ENCODE measurements at places on chromosomes 5 and 9.
A peak's percentile ranks its signal among the peaks of the same experiment; 100 is the strongest.

DNA sequence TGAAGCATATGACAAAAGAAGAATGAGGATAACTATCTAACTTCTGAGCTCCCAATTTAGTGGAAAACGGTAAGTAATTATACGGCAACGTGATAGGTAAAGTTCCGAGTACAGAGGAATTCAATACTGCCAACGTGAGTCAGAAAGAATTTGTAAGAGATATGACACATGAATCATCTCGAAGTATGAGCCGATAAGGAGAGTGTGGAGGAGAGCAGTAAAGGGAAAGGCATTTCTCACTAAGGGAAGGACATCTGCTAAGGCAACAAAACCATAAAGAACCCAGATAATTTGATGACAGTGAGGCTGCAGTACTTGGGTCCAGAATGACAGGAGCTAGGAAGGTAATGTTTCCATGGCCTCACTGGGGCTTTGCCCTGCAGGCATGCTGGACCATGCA lies 11.0 kb downstream of the MPDZ start:
- no peak overlapping the region for H3K4me3 ChIP-seq
- no peak overlapping the region for H3K27ac ChIP-seq
- no peaks in the 10 kb centered on the region for H3K27me3 ChIP-seq
- no peaks in the 10 kb centered on the region for H3K36me3 ChIP-seq
- H3K4me1 ChIP-seq: peaks cover 33% of the 10 kb centered on the region

DNA sequence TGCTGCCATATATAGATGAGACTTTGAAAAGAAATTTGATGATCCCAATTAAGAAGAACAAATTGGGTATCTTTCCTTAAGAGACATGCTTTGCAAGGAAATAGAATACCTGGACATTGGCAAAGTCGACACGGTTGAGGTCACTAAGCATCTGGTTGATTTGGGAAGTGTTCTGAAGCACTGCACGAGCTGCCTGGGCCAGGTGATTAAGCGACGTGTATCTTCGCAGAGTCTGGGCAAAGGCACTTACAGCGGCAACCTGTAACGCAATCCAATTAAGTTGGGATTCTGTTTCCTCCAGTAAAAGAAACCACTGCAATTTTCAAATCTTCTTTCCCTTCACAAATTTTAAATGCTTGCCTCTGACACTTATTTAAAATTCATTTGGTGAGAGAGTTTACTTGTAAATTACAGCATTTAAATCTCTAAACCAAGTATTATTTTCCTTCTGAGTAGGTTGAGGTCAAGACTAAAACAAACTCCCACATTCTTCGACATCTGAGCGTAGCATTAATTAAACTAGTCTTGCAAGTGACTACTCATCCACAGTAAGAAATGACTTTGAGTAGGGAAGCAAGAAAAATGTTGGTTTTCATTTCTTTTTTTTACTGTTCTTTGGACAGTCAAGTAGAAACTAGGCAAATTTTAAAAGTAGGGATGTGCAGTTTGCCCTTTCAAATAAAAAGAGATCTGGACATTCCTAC lies 262.8 kb downstream of the RFX3 start:
- no peak overlapping the region for H3K4me3 ChIP-seq
- H3K4me1 ChIP-seq: no peaks in the 10 kb centered on the region

GRCh38 chr9:30198463-30199309 lies 2185.8 kb upstream of the ACO1 start:
- no peaks in the 10 kb centered on the region for H3K4me1 ChIP-seq
- no peak overlapping the region for H3K4me3 ChIP-seq
- no peak for DNase-seq
- H3K27ac ChIP-seq: no peak overlapping the region
- no peaks in the 10 kb centered on the region for H3K27me3 ChIP-seq

DNA sequence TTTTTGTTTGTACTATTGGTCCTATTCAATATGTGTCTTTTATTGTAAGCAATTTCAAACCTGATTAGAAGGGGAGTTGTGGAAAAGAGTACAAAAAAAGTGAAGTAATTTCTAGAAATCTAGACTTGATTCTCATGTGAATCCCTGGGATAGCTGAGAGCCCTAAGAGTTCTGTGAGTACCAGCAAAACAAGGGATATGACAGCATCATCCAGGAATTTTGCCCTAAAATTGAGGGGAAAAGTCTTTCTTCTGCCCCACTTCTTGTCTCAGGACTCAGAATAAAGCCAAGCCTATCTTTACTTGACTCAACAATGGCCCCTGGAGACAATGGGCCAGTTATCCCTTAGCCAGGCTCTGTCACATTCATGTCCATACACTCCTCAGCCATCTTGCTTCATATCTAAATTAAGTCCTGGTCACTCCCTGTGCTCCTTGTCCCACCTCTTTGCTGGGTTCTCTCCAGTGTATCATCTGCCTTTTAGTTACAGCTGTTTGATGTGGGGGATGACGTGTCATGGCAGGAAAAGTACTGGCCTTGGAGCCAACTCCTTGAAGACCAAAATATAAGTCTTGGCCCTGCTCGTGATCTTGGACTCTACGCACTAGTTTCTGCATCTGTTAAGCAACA lies 81.2 kb downstream of the ADAMTS12 start:
- H3K36me3 ChIP-seq: no peaks in the 10 kb centered on the region
- no peaks in the 10 kb centered on the region for H3K4me1 ChIP-seq
- H3K27ac ChIP-seq: no peak overlapping the region
- no peaks in the 10 kb centered on the region for H3K27me3 ChIP-seq

DNA sequence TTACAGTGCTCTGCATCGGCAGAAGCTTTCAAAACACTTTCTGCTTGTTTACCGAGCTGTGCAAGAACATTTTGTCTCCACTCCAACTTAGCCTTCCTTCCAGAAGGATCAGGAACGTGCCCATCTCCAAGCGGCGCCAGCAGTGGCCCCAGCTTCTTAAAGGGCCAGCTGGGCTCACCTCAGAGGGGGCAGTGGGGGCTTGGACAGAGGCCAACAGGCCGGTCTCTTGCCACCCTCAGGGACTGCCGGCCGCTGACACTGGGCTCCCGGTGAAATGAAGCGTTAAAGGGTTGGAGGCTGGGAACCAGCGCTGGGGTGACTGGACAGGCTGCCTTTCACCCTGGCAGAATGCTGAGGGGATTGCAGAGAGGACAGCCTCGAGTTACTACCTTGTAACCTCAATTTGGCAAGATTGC lies 67.0 kb upstream of the RNU6ATAC start:
- H3K36me3 ChIP-seq: no peaks in the 10 kb centered on the region
- H3K4me1 ChIP-seq: no peaks in the 10 kb centered on the region
- DNase-seq: no peak
- H3K4me3 ChIP-seq: no peak overlapping the region

DNA sequence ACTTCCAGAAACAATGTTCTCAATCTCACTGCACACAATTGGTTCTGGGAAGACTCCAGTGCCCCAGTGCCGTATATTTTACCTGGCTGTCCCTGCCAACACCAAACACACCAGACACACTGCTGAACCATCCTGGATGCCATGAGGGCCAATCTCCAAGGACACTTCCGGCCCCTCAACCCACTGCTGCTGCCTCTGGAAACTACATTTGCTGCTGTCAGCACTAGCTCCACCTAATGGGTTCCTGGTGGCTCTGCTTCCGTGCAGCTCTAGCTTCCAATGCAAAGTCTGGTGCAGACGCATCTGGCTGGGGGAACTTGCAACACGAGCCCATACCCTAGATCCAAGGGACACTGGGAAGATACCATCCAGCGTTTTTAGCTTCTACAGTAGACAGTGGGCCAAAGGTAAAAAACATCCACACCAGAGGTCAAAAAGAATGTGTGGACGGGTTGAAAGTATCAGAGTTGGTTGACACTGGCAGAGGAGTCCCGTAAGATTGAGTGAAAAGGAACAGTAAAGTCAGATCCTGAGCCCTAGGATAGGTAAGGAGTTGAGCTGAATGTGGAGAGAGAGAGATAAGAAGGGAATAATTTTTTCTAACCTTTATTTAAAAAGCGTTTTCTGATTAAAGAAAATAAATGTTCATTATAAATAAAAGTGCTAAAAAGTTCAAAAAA lies 99.7 kb upstream of the KIF2A start:
- no peak overlapping the region for H3K27ac ChIP-seq
- H3K4me1 ChIP-seq: no peaks in the 10 kb centered on the region
- no peaks in the 10 kb centered on the region for H3K27me3 ChIP-seq
- no peaks in the 10 kb centered on the region for H3K36me3 ChIP-seq
- no peak overlapping the region for H3K4me3 ChIP-seq

DNA sequence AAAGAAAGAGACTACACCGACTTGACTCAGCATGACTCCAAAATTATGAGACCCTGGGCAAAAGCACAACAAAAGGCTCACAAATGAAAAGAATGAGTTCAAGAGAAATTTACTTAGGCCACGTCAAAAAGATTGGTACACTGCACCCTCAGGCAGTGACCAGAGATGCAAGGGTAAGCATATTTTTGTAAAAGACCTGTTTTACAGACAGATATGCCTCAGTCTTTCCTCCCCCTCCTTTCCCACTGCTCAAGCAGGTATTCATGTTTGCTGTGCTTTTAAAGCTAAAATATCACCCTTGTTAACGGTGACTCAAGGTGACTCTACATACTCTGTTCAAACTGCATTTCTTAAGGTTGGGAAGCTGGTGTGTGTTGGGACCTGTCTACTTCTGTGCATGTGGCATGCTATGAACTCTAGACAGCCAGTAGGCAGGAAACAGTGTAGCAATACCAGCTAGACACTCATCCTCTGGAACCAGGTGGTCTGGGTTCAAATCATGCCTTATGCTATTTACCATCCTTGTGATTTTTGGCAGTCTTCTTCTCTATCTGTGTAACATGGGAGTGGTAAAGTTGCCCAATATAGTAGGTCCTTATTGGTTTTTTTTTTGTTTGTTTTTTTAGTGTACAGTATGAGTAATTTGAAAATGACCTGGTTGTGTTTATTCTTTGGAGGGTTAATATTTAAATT lies 98.7 kb downstream of the TLE4 start:
- H3K27ac ChIP-seq: no peak overlapping the region
- no peaks in the 10 kb centered on the region for H3K36me3 ChIP-seq
- H3K4me3 ChIP-seq: no peak overlapping the region
- H3K4me1 ChIP-seq: peaks cover 21% of the 10 kb centered on the region
- no peak for DNase-seq
- no peaks in the 10 kb centered on the region for H3K27me3 ChIP-seq

- no peak for DNase-seq
- no peaks in the 10 kb centered on the region for H3K4me1 ChIP-seq
- H3K4me3 ChIP-seq: no peak overlapping the region
- no peak overlapping the region for H3K27ac ChIP-seq
- H3K27me3 ChIP-seq: no peaks in the 10 kb centered on the region
- no peaks in the 10 kb centered on the region for H3K36me3 ChIP-seq
Measured at GRCh38 chr5:150573216-150573615, 65.3 kb downstream of the NDST1 start.

- no peak overlapping the region for H3K27ac ChIP-seq
- no peaks in the 10 kb centered on the region for H3K36me3 ChIP-seq
- no peaks in the 10 kb centered on the region for H3K4me1 ChIP-seq
- no peak for DNase-seq
Measured at GRCh38 chr9:4011054-4011453, 288.8 kb downstream of the GLIS3 start.

GRCh38 chr5:73687357-73687756 lies 61.4 kb downstream of the ARHGEF28 start:
- DNase-seq: no peak
- no peaks in the 10 kb centered on the region for H3K27me3 ChIP-seq
- no peak overlapping the region for H3K4me3 ChIP-seq
- H3K36me3 ChIP-seq: no peaks in the 10 kb centered on the region
- no peaks in the 10 kb centered on the region for H3K4me1 ChIP-seq

GRCh38 chr9:6439051-6439703 lies 26.2 kb downstream of the UHRF2 start:
- peaks cover 19% of the 10 kb centered on the region for H3K4me1 ChIP-seq
- H3K27me3 ChIP-seq: no peaks in the 10 kb centered on the region
- H3K36me3 ChIP-seq: peaks cover 15% of the 10 kb centered on the region
- no peak overlapping the region for H3K27ac ChIP-seq
- H3K4me3 ChIP-seq: no peak overlapping the region

DNA sequence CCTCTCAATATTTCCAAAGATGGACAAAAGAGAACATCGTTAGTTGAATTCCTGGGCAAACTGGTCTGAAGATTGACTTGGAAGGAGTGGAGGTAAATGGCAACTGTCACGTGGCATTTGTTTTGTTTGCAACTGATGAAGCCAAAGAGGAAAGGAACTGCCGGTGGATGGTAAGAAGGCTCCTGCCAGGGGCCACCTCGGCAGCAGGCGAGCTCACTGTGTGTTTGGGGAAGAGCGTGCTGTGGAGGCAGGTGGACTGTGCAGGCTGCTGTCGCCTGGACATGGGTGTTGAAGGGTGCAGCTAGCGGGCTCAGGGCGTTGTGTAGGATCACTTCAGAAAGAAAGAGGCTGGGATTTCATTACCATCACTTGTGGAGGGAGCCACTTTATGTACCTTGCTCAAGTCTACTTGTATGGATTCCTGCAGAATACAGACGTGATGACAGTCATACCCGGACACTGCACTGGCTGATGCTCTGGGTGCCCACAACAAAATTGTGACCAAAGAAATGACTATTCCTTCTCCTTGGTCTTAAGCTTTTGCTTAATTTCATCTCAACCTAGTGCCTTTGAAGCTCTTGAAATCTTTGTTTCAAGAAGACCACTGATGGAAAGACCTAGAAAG lies 72.7 kb downstream of the MAP1B start:
- H3K27ac ChIP-seq: peak overlapping the region; percentile 65
- no peaks in the 10 kb centered on the region for H3K27me3 ChIP-seq
- no peak overlapping the region for H3K4me3 ChIP-seq
- peaks cover 11% of the 10 kb centered on the region for H3K36me3 ChIP-seq
- H3K4me1 ChIP-seq: no peaks in the 10 kb centered on the region

- H3K27me3 ChIP-seq: no peaks in the 10 kb centered on the region
- H3K27ac ChIP-seq: no peak overlapping the region
- H3K36me3 ChIP-seq: no peaks in the 10 kb centered on the region
- no peak for DNase-seq
Measured at GRCh38 chr5:169610606-169611005, 26.5 kb upstream of the DOCK2 start.

- no peaks in the 10 kb centered on the region for H3K36me3 ChIP-seq
- H3K4me3 ChIP-seq: no peak overlapping the region
- no peaks in the 10 kb centered on the region for H3K4me1 ChIP-seq
- no peak for DNase-seq
Measured at GRCh38 chr5:135481387-135481786, 29.2 kb upstream of the TIFAB start.

DNA sequence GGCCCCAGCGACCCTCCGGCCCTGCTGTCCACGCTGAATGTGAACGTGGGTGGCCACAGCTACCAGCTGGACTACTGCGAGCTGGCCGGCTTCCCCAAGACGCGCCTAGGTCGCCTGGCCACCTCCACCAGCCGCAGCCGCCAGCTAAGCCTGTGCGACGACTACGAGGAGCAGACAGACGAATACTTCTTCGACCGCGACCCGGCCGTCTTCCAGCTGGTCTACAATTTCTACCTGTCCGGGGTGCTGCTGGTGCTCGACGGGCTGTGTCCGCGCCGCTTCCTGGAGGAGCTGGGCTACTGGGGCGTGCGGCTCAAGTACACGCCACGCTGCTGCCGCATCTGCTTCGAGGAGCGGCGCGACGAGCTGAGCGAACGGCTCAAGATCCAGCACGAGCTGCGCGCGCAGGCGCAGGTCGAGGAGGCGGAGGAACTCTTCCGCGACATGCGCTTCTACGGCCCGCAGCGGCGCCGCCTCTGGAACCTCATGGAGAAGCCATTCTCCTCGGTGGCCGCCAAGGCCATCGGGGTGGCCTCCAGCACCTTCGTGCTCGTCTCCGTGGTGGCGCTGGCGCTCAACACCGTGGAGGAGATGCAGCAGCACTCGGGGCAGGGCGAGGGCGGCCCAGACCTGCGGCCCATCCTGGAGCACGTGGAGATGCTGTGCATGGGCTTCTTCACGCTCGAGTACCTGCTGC lies 839 bp downstream of the KCNV2 start:
- H3K4me3 ChIP-seq: no peak overlapping the region
- no peak overlapping the region for H3K27ac ChIP-seq
- DNase-seq: no peak
- no peaks in the 10 kb centered on the region for H3K36me3 ChIP-seq
- H3K27me3 ChIP-seq: no peaks in the 10 kb centered on the region

Measured in right atrium auricular region (tissue), 2 donors.